A549 (cell line): ENCODE measurements at places on chromosomes 2 and 18.

GRCh38 chr2:238159071-238159539 lies 335 bp downstream of the ERFE start:
- no peak for DNase-seq

DNA sequence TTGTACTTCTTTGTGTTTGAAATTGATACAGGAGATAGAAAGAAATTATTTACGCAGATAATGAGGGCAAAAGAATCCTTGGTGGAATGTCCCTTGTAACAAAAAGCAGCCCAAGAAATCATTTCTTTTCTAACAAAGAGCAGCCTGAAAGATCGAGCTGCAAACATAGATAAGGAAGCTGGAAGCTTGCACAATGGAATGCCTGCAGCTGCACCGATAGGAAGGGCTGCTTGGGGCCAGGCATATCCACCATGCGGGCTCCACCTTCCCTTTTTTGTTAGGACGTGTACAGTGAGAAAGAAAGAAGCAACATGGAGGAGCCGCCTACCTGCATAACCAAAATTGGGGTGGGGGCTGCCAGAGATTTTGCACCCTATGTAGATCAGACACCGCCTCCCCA lies 568.7 kb downstream of the METTL4 start:
- no peak for DNase-seq

DNA sequence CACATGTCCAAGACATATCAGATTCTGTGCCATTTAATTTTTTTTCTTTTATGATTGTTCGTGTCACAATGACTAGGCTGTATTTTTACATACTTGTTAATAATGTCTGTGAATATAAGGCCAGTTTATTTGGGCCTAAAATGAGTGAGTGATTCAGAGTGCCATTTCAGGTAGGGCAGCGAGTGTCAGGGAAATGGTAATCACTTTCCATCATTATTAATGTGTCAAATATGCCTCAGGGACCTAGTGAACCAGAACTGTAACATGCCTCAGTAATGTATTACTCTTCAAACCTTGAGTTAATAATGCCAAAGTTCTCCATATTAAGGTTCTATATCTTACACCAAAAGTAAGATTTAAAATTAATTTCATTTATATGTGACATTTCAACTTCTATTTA lies 8.6 kb downstream of the FAM171B start:
- DNase-seq: no peak

- no peak for DNase-seq
Measured at GRCh38 chr2:24429197-24430074, 61.6 kb upstream of the NCOA1 start.

GRCh38 chr2:19787134-19787533 lies 114.6 kb downstream of the TTC32 start:
- DNase-seq: no peak

- DNase-seq: no peak
Measured at GRCh38 chr2:54915101-54915500, 135.2 kb downstream of the RTN4 start.

DNA sequence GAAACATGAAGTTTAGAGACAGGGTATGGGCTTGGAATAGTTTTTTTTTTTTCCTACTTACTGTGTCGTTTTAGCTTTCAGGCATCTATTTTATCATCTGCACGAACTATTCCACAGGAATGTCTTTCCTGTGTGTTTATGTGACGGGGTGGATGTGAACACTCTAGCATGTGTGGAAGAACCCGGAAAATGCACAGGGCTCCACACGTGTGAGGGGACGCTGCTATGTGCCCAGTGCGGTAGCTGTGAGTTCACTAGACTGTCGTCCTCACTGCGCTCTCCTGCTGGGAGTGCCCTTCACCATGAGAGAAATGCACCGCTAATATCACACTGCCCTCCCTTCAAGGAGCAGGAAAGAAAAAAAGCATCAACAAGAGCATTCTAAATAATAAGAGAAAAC lies 250.8 kb upstream of the PXDN start:
- DNase-seq: no peak

GRCh38 chr2:127576433-127577207 lies 41.1 kb downstream of the MYO7B start:
- DNase-seq: no peak

GRCh38 chr18:73645160-73645715 lies 502.4 kb downstream of the FBXO15 start:
- DNase-seq: no peak

DNA sequence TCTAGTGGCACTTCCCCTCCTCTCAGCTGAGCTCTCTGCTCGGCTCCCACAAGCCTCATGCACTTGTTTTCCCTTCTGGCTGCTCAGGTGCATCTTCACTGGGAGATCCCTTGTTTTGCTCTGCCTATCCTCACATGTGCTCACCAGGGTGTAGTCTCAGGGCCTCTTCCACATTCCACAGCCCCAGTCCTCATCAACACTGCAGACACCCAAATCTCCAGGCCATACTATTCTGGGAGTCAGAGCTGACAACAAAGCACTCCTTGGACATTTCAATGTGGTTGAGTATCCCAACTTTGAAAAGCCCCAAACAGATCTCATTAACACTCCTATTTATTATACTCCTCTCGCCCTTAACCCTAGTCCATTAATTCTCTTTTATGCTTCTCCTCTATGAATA lies 71.3 kb downstream of the CCDC93 start:
- no peak for DNase-seq

DNA sequence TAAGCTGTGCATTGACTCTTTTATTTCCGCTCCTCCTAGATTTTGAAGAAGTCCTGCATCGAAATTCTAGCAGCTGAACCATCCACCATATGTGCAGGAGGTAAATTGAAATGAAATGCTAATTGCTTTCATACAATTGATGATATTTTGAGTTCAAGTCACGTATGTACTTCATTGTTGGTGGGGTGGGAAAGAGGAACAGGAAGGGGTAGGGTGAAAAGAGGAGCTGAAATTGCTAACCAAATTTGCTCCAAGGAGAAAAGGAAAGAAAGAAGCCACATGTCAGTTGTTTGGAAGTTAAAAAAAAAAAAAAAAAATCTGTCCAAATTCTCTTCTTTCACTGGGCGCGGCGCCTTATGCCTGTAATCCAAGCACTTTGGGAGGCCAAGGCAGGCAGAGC lies 77.8 kb downstream of the ANTXR1 start:
- DNase-seq: no peak

DNA sequence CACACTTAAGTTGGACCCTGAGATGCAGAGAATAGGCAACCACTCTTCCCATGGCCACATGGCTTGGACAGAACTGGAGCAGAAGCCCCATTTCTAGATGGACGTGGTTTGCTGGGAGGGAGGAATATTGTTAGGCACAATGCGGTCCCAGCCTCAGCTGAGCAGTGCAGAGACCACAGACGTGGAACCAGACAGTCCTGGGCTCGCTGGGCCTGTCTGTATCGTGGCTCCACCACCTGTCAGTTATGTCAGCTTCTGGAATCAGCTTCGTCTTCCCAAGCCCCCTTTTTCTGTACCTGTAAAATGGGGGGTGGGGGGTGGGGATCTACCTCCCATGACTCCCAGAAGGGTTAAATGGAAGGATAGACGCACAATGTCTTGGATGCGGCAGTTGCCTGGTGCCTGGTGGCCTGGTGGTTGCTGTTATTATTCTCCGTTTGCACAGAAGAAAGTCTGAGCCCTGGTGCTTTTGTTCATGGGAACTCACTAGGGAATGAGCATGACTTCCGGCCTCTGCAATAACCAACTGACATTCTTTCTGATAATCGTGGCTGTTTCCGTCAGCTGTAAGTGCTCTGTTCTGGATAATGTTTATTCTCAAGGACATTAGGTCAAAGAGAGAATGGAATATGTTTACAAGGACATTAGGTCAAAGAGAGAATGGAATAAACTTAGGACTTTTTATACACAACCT lies 31.4 kb downstream of the COLEC11 start:
- DNase-seq: no peak

DNA sequence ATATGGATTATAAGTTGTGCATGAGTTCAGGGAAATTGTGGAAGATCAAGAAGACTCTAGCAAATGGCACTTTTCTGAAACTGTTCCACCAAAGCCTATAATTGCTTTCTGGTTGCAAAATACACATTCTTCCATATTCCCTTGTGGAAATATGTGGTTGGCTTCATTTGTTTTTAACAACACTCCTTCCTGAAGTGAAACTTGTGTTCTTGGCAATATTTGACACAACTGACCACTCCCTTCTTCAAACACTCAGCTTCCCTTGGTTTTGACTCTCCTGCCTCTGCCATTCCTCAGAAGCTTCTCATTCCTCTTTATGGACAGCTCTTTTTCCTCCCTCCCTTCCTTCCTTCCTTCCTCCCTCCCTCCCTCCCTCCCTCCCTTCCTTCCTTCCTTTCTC lies 192.3 kb downstream of the PMAIP1 start:
- DNase-seq: no peak

- no peak for DNase-seq
Measured at GRCh38 chr2:1584691-1585485, 159.4 kb downstream of the PXDN start.

DNA sequence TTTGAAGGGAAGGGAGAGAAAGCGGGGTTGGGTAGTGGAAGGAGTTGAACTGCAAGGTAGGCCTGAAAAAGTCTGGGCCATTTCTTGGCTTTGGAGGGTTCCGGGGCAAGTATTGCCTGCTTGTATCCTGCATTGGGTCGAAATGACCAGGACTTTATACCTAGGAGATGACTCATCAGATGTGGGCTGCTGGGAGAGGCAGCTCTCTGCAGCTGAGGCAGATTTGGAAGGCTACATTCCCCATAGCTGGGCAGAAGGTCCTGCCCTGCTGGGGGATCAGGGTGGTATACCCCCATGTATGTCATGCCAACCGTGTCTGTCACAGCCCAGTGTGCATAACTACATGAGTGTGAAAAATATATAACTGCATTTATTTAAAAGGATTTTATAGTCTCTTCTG lies 171.8 kb upstream of the SPRED2 start:
- DNase-seq: peak; percentile 22

GRCh38 chr2:120319686-120320317 lies 26.1 kb upstream of the INHBB start:
- no peak for DNase-seq

DNA sequence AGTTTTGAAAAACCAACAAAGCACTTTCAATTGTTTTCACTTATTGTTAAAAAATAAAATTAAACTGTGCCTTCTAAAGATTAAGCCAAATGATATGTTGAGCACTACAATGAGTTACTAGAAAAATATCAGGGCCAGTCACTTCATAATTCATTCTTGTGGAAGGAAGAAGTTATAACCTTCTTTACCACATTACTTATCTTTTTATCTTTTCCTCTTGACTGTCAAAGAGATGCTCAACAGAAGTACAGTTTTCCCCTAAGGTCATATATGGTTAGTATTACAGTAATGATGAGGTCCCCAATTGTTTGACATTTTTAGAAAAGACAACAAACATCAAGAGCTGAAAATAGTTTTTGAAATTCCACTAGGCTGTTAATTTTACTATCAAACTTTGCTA lies 9.4 kb downstream of the PELI1 start:
- no peak for DNase-seq
